ENCODE measurements at places on chromosomes 3 and 15.
A peak's percentile ranks its signal among the peaks of the same experiment; 100 is the strongest.

DNA sequence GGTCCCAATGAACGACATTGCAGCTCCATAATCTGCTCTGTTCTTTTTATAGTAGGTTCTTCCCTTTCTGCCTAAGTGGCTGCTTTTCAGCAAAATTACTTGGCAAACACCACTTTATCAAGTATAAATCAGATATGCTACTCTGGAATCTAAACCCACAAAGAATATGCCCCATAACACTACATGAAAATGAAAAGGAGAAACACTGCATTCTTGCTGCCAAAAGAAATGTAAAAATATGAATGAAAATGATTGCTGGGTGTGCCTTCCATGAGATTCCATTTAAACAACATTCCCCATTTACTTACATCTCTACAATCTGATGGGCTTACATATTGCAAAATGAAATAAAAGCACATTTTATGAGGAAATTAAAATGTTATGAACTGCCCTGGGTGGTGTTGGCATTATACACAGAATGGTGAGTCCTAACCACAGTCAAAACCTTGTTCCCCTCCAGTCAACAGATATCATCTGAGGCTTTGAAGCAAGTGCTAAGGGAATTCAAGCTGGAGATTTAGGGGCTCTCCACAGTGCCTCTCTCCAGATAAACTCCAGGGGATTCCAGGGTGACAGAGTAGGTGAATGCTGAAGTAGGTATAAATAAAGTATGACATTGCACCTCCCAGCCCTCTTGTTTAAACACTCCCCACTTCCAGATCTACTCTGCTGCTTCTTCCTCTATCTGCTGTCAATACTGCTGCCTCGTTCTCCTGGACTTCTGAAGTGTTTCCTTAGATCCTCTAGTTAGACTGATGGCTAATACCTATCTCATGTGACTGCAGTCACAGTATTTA lies 136.5 kb downstream of the RORA start:
- DNase-seq, result no peak

DNA sequence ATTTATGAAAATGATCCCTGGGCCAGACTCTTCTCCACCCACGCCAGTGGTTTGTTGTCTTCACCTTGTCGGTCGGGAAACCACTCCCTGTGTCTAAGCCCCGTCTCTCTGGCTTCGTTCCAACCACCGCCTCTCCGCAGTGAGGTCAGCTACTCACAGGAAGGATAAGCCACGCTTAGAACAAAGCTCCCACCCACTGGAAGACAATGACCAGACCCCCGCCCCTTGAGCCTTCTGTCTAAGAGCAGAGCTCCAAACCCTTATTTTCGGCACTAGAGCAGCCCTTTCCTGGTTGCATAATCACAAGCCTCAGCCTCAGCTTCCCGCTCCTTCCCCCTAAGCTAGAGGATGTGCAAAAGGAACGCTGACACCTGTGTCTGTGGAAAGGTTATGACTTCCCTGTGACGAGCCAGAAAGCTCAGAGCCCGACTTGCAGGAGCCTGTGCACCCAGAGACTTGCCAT lies 114.9 kb upstream of the MEF2A start:
- no peak for DNase-seq

GRCh38 chr3:32321095-32321790 lies 70.4 kb upstream of the CMTM7 start:
- DNase-seq, result no peak

DNA sequence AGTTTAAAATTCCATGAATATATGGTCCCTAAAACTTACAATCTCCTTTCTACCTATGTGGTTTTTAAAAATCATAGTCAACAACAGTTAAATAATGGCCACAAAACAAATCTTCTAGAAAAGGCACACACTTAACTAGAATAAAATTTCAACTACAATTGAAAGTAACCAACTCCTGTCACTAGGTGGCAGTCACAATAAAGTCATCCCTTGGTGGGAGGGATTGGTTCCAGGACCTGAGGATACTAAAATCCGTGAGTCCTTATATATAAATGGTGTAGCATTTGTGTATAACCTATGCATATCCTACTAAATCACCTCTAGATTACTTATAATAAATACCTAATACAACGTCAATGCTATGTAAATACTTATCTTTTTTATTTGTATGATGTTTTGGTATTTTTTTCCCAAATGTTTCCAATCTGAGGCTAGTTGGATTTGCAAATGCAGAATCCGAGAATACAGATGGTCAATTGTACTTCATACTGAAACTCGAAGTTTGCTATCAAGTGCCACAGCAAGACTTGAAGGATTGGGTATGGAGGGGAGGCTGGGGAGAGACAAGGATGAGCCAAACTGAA lies 172.6 kb downstream of the FMN1 start:
- no peak for DNase-seq

DNA sequence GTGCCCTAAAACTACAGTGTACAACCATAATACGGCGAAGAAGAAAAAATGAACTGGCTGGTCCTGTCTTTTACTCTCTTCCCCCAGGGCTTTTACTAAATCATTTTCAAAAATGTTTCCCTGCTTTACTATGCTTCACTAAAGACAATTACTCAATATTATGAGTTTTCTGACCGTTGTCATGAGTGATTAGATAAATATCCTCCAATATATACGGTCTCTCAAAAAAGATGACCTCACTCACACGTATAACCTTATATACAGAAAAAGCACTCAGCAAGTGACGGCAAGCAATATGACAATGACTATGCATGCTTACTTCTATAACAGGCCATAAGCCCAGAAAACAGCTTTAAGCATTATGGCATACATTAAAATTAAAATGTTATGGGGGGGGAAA lies 60.5 kb downstream of the TBL1XR1 start:
- DNase-seq, result no peak

DNA sequence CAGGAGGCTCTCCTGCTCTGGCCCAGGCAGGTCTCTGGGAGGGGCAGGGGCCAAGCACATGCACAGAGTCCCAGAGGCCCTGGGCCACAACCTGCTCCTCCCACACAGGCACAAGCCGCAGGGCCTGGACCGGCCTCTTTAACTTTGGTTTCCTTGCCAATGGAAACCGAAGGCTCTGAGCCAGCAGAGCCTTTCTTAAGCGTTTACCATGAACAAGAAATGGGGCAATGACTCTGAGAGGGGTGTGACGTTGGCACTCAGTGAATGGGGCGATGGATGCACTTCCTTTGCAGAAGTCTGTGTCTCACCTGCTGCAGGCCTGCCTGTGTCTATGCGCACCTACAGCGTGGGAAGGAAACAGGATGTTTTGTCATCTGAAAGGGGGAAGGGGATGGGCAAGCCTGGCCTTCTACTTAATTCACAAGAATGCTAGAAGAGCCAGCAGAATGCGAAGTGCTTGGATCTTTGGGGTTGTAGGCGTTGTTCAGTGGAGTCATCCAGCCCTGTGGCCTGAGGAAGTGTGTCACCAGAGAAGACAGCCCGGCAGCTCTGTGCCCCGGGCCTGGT lies 41.8 kb downstream of the IFT122 start:
- no peak for DNase-seq

GRCh38 chr15:39426552-39427532 lies 154.0 kb upstream of the THBS1 start:
- DNase-seq, result no peak

- DNase-seq, result no peak
Observed at GRCh38 chr3:100972867-100973266, 20.4 kb downstream of the ABI3BP start.

- no peak for DNase-seq
Observed at GRCh38 chr15:63763476-63764123, 70.1 kb downstream of the HERC1 start.

DNA sequence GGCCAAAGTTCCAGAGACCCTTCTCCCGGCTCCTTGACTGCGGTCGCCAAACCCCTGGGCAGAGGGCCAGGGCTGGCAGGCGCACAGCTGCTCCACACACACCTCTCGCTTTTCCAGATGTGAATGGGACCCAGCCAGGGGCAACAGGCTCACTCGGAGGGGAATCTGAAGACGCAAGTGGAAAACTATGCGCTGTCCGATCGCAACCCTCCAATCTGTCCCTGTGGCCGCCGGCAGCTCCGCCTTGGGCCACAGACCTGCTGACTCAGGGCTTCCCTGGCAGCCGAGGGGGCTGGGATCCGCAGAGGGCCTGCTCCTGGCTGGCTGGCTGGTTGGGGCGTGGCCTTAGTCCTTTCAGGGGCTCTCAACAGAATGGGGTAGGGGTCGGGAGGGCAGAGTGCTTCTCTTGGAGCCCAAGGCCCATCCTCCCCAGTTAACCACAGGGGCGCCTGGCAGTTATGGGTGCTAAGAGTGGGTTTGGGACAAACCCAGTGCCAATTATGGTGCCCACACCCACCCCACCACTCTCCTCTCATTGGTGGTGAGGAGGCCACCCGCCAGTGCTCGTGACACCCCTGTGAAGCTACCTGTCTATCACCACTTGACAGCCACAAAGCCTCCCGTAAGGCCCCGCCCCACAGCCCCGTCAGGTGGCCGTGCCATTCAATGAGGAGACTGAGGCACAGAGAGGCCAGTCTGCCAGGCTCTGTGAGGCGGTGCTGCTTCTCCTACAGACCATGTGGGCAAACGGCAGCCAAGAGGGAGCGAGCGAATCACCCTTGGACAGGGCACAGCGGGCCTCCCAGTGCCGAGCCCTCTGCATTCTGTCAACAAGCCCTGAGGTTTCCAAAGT lies 53.8 kb downstream of the IQSEC1 start:
- DNase-seq, result peak; percentile 47

DNA sequence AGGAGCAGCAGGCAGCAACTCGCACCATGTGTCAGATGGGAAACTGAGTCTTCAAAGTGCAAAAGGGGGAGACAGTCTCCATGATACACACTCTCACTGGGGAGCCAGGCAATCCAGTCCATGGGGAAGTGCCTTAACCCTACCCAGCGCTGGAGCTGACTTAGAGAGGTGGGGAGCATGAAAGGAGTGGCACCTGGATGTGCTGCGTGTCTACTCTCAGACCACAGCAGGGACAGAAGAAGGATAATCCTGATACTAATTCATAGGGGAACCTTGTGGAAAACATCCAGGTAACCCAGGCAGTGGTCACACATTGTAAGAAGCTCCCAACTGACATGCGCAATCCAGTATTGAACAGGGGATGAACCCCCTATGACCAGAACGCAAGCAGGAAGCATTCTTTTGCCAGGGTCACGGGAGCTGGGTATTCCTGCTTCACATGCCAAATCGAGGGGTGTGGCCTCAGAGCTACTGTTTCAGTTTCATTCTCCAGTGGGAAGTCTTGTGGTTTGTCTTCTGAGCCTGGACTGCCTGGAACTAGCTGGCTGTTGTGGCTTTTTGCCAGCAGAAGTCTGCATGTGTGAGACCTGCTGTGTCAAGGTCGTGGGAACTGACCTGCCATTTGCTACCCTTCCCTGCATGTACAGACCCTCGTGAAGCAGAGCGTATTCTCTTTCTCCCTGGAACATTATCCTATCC lies 367.6 kb upstream of the NDN start:
- no peak for DNase-seq

- no peak for DNase-seq
Observed at GRCh38 chr3:97187771-97188170, 373.4 kb downstream of the EPHA6 start.

DNA sequence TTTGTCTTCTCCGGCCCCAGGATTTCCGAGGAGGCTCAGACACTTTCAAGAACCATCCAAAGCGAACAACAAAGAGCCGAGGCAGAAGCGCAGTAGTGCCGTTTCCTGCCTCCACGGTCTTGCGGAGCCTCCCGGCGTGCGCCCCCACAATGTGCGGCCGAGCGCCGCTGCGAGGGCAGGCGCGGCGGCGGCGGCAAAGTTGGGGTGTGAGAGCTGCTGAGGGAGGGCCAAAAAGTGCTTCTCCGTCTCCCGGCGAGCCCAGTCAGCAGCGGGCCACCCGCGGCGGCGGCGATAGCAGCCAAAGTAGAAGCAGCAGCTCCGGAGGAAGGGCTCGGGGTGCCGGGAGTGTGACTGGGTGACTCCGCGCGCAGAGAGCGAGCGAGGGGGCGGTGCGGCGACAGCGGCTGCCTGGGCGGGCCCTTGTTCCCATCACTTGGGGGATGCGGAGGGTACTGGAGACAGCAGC lies 749.1 kb downstream of the ROBO1 start:
- peak; percentile 72 for DNase-seq

GRCh38 chr3:109050591-109051167 lies 67.3 kb downstream of the MORC1 start:
- DNase-seq, result no peak

- no peak for DNase-seq
Observed at GRCh38 chr15:90479656-90480055, 50.1 kb upstream of the CRTC3 start.

- no peak for DNase-seq
Observed at GRCh38 chr15:63586790-63587189, 10.4 kb upstream of the FBXL22 start.

DNA sequence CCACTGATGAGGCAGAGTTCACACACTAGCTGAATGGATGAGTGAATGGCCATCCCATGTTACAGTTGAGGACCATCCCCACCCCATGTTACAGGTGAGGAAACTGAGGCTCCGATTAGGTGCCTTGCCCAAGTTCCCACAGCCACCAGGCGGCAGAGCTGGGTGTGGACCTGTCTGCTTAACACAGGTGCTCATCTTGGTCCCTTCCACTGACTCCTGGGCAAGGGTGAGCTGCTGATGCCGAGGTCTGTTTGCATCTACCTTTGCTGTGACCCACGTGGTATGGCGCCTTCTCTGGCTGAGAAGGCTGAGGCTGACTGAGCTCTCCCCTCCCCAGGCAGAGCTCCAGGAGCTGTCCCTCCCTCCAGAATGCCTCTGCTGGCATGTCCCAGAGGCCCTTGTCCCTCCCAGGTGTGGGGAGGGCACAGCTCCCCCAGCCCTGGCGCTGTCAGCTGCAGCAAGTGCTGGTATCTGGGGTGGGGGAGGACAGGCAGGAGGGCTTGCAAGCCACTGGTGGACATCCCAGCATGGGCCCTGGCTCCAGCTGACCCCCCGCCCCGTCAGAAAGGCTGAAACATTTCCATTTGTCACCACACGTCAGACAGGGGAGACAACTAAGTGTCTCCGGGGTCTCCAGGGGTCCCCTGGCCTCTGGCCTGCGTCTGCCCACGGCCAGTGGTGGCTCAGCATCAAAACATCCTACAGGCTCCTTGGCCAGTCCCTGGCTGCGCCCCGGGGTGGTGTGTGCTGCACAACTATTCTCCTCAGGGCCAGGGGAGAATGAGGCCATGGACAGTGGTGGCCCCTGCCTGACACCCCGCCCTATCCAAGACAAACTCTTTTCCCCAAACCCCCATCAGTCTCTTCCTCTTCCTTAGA lies 105.4 kb downstream of the ADCY5 start:
- DNase-seq, result no peak

- DNase-seq, result no peak
Observed at GRCh38 chr3:23405081-23405480, 202.0 kb downstream of the UBE2E2 start.

DNA sequence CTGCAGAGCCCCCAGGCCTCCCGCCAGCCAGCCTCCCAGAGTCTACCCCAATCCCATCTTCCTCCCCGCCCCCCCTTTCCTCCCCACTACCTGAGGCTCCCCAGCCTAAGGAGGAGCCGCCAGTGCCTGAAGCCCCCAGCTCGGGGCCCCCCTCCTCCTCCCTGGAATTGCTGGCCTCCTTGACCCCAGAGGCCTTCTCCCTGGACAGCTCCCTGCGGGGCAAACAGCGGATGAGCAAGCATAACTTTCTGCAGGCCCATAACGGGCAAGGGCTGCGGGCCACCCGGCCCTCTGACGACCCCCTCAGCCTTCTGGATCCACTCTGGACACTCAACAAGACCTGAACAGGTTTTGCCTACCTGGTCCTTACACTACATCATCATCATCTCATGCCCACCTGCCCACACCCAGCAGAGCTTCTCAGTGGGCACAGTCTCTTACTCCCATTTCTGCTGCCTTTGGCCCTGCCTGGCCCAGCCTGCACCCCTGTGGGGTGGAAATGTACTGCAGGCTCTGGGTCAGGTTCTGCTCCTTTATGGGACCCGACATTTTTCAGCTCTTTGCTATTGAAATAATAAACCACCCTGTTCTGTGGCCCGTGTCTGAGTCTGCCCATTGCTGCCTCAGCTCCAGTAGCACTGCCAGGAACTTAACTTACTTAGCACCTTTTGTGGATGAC lies 32.2 kb downstream of the PTPN23 start:
- no peak for DNase-seq
